Dermis blood vessel endothelial cell (primary cell): ENCODE measurements at places on chromosomes 5 and 9. TPM values are rescaled to one million over a fixed set of nuclear protein-coding genes. Genes with fewer than 3 reads are reported as not detected.

CARTPT gene
- not detected in 2 replicates for total RNA-seq

CCL27 gene
- not detected in 2 replicates for total RNA-seq

PCDHA9 gene
- total RNA-seq: under 0.01 TPM in 2 replicates

- DNase-seq: no peak
These were observed 38.6 kb downstream of the SAXO1 start for GRCh38 chr9:18994263-18994916.

- no peak for DNase-seq
These were observed 71.3 kb downstream of the HMCN2 start for GRCh38 chr9:130336885-130337284.

GRCh38 chr5:80116465-80116864 is 81.3 kb downstream of the THBS4 start:
- no peak for DNase-seq

DNA sequence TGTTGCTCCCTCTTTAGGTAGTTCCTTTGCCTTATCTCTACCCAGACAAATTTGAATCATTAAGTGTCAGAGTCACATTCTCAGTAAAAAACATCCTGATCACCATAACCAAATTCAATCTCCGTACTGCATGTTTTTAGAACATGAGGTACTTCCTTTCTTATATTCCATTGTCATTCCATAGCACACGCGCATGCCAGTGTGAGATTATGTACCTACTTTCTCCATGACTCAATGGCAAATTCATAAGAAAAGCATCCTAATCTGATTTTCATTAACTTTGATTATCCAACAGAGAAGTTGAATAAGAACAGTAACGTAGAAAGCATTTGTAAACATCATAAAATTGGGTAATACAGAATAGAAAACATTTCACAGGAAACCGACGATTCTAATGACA is 1118.6 kb upstream of the CDH9 start:
- DNase-seq: no peak

DNA sequence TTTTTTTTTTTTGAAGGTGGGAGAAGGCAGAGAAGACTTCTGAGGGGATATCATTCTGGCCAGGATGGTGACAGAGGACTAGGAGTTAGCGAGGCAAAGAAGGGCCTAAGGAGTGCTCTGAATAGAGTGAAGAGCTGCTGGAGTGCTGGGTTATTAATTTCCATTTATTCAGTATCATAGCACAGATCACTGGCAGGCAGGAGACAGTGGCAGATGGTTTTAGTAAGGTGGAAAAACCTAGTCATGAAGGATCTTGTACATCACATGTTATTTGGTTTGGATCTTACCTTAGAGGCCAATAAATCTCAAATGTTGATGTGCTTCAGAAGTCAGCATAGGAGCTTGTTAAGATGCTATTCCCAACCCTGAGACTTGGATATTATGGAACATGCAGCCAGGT is 165.5 kb downstream of the TTLL11 start:
- no peak for DNase-seq
